H9 (cell line): ENCODE measurements at places on chromosomes 6 and 20. TPM values are rescaled to one million over a fixed set of nuclear protein-coding genes. Genes with fewer than 3 reads are reported as not detected.

Gene SEL1L2
- not detected in 2 replicates for total RNA-seq

- no peak overlapping the region for H3K27ac ChIP-seq
- no peaks in the 10 kb centered on the region for H3K27me3 ChIP-seq
- H3K4me1 ChIP-seq, result no peaks in the 10 kb centered on the region
- no peak overlapping the region for H3K4me3 ChIP-seq
Measured at GRCh38 chr6:108521616-108522107, 39.1 kb upstream of the FOXO3 start.

Gene USP49
- 18.7 and 19.0 TPM in 2 replicates for total RNA-seq

DNA sequence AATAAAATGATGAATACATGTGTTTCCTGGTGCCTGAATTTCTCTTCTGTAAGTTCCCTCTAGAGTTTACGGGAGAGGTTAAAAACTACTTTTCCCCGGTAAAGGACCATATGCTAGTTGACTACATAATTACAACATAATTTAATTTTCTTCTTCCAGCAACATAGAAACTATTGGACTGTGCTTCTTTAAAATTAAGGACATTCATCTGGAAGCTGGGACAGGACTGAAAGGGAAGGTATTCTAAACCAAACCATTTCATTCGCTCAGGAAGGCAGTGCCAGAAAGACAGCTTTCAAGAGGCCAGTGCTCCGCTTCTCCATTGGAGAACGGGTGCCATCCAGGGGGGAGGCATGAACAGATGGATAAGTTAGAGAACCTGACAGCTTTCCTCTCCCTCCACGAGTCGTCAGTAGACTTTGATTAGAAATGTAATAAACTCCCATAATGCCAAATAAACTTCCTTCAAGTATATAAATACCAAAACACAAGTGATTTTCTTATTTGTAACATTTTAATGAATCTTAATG lies 458.0 kb upstream of the SOX4 start:
- H3K27me3 ChIP-seq, result no peaks in the 10 kb centered on the region
- no peak overlapping the region for H3K27ac ChIP-seq
- no peaks in the 10 kb centered on the region for H3K36me3 ChIP-seq
- no peak overlapping the region for H3K4me3 ChIP-seq
- DNase-seq, result no peak
- peaks cover 3% of the 10 kb centered on the region for H3K4me1 ChIP-seq

DNA sequence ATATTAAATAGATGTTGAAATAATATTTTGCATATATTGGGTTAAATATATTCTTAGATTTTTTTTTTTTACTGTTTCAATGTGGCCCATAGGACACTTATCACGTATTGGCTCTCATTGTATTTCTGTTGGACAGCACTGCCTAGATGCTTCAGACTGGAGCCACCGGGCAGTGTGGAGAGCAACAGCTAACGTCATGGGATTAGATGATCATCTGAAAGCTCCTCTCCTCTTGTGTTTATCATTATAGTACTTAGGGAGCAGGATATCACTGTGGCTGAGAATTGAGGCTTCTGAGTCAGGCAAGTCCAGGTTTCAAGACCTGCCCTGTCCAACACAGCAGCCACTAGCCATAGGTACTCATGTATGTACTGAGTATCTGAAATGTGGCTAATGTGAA lies 87.4 kb downstream of the ZHX3 start:
- no peaks in the 10 kb centered on the region for H3K36me3 ChIP-seq
- H3K4me1 ChIP-seq, result no peaks in the 10 kb centered on the region
- H3K27ac ChIP-seq, result no peak overlapping the region
- no peaks in the 10 kb centered on the region; the same call in 1 of the 2 replicates for H3K27me3 ChIP-seq

DNA sequence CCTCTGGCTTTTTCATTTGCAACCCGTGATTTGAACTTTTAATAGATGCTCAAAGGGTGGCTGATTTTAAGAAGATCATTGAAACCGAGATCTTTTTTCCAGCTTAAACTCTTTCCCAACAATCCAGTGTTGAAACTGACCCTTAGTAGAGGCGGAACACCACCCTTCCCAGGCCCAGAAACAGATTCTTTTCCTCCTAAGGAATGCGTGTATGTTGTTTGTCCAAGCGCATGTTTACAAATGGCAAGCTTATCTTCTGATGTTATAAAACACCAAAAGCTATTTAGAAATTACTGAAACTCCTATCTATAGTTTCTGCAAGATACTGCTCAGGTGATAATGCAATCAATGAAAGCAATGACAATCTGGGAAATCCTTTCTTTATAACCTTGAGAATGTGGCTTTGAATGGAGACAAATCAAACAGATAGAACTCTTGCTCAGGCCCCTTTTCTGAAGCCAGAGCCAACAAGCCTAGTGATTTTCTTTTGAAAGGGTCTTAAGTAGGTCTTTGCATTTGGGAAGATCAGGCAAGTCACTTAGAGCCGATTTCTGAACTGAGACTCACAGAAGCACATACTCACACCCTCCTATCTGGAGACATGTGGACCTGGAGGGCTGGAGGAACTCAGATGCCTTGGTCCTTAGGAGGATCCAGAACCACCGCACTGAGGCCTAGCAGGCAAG lies 9.1 kb downstream of the BANF2 start:
- H3K36me3 ChIP-seq, result no peaks in the 10 kb centered on the region
- no peaks in the 10 kb centered on the region for H3K27me3 ChIP-seq
- H3K4me1 ChIP-seq, result peaks cover 2% of the 10 kb centered on the region; the same call in 1 of the 2 replicates
- no peak overlapping the region for H3K4me3 ChIP-seq
- H3K27ac ChIP-seq, result no peak overlapping the region

Gene GINS1
- 74.3 and 74.5 TPM in 2 replicates for total RNA-seq

Gene PNRC1
- total RNA-seq, result 56.7 and 57.4 TPM in 2 replicates

Gene MICAL1
- 84.9 and 92.9 TPM in 2 replicates for total RNA-seq

GRCh38 chr6:900716-901605 lies 208.0 kb upstream of the EXOC2 start:
- no peaks in the 10 kb centered on the region; the same call in 1 of the 3 replicates for H3K36me3 ChIP-seq
- no peak for DNase-seq
- H3K27me3 ChIP-seq, result no peaks in the 10 kb centered on the region
- H3K4me1 ChIP-seq, result no peaks in the 10 kb centered on the region

Gene MATN4
- 0.11 TPM in 1 of 2 replicates, not detected in the other for total RNA-seq

Gene CFB
- total RNA-seq, result 0.31 and 0.39 TPM in 2 replicates

DNA sequence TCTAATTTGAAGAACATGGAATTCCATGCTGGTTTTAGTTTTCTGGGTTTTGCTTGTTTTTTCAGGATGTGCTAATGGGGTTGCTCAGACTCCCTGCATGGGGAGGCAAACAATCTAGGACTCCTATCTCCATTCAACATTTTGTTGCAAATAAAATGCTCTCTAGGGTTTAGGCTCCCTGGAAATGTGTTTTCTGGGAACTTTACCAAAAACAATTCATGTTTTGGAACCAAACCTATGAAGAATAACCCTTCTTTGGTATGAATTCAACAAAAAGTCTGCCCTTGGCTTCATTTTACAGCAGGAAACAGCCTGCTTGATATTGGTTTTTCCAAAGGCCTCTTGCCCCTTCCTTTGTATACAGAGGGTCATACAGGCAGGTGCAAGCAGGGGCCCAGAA lies 217.7 kb downstream of the FOXA2 start:
- H3K36me3 ChIP-seq, result no peaks in the 10 kb centered on the region
- DNase-seq, result no peak
- H3K4me3 ChIP-seq, result no peak overlapping the region

DNA sequence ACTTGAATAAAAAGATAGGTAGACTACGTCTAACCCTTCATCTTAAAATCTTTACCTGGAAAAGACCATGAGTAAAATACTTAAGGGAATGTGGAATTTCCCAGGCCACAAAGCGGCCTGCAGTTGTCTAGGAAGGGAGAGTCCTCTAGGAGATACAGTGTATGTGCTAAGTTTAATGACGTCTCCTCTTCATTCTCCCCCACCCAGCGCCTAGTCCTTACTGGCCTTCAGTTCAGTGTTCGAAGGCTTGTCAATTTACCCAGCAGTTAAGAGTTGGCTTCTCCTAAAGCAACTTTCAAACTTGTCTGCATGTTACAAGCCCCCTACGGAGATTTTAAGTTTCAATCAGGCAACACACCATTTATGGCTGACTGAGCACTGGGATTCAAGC lies 35.2 kb downstream of the HFE start:
- peaks cover 4% of the 10 kb centered on the region for H3K36me3 ChIP-seq
- peak; percentile 51 for DNase-seq
- H3K4me1 ChIP-seq, result no peaks in the 10 kb centered on the region
- no peaks in the 10 kb centered on the region for H3K27me3 ChIP-seq
- H3K4me3 ChIP-seq, result peak overlapping the region; percentile 99

Gene COL9A3
- 137 and 150 TPM in 2 replicates for total RNA-seq

DNA sequence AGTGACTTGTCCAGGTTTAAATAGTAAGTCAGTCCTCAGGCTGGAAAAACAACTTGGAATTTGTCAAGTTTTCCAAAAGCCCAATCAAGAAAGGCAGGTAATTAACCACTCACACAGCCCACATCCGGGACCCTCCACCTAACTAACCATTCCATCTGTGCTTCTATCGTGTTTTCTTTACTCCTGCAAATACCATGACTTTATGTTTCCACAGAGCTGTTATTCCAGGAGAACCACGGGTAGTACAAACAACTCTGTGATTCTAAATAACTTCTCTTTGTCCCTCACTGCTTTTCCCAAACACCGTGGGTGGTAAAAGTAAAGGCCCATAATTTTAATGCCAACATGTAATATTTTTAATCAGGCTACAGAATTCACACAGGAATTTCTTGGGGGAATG lies 49.6 kb upstream of the NT5E start:
- no peak for DNase-seq
- H3K27me3 ChIP-seq, result 0 out of 2 replicates have a peak, but pooled peaks cover 3% of the 10 kb centered on the region
- peaks cover 3% of the 10 kb centered on the region; the same call in 1 of the 3 replicates for H3K36me3 ChIP-seq
- no peak overlapping the region for H3K27ac ChIP-seq

DNA sequence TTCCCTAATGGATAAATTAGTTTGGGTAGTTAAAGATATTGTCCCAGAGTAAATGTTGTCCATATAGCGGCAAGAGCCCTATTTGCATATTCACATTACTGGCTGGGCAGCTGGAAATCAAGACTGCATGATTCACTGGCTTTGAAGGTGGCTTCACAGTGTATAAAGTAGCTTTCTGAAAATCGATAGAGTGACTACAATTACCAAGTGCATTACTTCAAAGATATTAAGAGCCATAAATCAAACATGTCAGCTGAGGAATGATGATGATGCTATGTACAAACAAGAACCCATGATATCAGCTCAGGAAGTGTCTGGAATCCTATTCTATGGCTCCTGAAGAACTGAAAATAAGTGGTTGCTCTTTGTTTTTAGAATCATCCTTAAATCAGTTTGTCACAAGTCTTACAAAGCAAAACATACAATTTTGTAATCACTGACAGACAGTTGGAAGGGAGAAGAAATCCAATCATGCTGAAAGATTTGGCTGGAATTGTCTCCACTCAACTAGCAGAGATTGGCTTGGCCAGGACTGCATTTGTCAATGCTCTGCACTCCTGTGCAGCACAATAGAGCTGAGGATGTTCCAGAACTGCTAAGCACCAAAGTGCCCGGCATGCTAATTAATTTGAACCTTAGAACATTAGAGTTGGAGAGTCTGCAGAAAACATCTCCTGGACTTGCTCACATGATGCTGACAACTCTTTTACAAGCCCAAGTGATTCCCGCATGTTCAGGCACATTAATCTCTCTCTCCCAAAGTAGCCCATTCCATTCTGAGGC lies 77.9 kb upstream of the B3GAT2 start:
- no peak overlapping the region for H3K27ac ChIP-seq
- H3K27me3 ChIP-seq, result no peaks in the 10 kb centered on the region
- no peaks in the 10 kb centered on the region; the same call in 1 of the 2 replicates for H3K4me1 ChIP-seq
- H3K4me3 ChIP-seq, result no peak overlapping the region
- no peaks in the 10 kb centered on the region; the same call in 2 of the 3 replicates for H3K36me3 ChIP-seq

DNA sequence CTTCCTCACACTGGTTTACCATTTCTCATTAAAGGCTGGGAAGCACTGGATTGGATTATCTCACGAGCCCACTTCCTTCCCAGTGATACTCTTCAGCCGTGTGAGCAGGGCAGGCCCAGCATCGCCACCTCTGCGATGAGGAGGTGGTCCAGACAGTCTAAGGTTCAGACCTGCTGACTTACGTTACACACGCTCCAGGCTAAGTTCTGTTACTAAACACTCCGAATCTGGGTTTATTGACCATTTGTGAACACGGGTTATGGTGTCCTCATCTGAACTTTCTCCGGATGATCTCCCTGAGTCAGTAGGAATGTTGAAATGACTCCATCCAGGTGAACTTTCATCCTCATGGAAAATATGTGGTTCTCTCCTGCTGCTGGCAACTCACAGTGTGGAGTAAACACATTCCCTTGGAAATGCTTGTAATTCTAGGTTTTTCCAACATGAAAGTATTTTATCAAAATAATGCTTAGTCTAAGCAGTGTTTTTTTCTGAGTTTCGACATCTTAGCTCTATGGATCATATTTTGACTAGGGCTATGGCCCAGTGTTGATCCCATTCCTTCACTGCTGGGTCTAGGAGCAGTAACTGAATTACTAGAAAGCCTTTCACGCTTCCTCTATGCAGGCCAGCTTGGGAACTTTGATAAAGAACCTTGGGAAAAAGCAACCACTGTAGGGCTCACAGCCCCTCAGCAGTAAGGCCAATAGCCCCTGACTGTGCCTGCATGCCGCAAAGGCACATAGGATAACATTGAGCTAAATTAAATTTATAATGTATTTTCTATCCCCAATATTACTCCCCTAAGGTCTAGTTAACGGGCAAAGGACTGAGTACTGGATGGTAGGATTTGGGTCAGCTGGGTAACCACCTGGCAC lies 37.7 kb upstream of the PXDC1 start:
- H3K27ac ChIP-seq, result no peak overlapping the region
- H3K4me3 ChIP-seq, result no peak overlapping the region
- H3K36me3 ChIP-seq, result no peaks in the 10 kb centered on the region
- peaks cover 2% of the 10 kb centered on the region; the same call in 1 of the 2 replicates for H3K4me1 ChIP-seq

- H3K27ac ChIP-seq, result no peak overlapping the region
- no peak for DNase-seq
- peaks cover 4% of the 10 kb centered on the region; the same call in 1 of the 2 replicates for H3K27me3 ChIP-seq
- peak overlapping the region; percentile 80 for H3K4me3 ChIP-seq
- no peaks in the 10 kb centered on the region for H3K36me3 ChIP-seq
- peaks cover 4% of the 10 kb centered on the region; the same call in 1 of the 2 replicates for H3K4me1 ChIP-seq
Measured at GRCh38 chr6:119347466-119348095, 2.0 kb downstream of the MAN1A1 start.

Gene SSTR4
- total RNA-seq, result not detected in 2 replicates

DNA sequence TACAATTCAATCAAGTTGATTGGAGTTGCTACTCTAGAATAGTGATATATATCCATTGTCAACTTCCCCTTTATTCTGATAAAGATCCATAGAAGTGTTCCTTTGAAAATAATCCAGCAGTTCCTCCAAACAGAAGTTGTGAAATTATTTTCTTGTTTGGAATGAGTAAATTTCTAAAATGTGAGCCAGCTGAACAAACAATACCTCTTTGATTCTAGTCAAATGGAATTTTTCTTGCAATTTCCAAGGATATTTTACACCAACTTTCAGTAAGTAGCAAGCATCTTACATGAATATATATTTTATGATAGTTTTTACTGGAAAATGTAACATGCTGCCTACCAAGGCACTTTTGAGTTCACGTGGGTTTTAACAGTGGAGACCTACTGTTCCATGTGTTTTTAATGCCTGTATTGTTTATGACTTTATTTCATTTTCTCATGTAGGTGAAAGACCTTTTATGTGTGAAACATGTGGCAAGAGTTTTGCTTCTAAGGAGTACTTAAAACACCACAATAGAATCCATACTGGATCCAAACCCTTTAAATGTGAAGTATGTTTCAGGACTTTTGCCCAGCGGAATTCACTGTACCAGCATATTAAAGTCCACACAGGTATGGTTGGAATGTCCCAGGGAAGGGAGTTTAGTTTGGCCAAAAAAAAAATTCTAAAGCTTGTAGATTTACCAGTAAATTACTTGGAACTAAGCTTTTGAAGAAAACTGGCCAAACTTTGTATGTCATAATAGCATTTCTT lies 6.5 kb downstream of the GZF1 start:
- H3K27ac ChIP-seq, result no peak overlapping the region
- no peak overlapping the region for H3K4me3 ChIP-seq
- no peaks in the 10 kb centered on the region for H3K27me3 ChIP-seq
- peaks cover 58% of the 10 kb centered on the region for H3K36me3 ChIP-seq
